ENCODE measurements at places on chromosomes 2 and 18.

- H3K27ac ChIP-seq, result no peak overlapping the region
- H3K4me3 ChIP-seq, result no peak overlapping the region
- peaks cover 15% of the 10 kb centered on the region for H3K36me3 ChIP-seq
- peaks cover 25% of the 10 kb centered on the region for H3K4me1 ChIP-seq
These were observed 4.3 kb upstream of the ADI1 start for GRCh38 chr2:3523551-3524041.

- H3K4me3 ChIP-seq, result no peak overlapping the region
- DNase-seq, result no peak
- H3K4me1 ChIP-seq, result peaks cover 35% of the 10 kb centered on the region
- H3K27me3 ChIP-seq, result no peaks in the 10 kb centered on the region
- H3K36me3 ChIP-seq, result peaks cover 4% of the 10 kb centered on the region
These were observed 317.4 kb downstream of the NBAS start for GRCh38 chr2:15243762-15244161.

DNA sequence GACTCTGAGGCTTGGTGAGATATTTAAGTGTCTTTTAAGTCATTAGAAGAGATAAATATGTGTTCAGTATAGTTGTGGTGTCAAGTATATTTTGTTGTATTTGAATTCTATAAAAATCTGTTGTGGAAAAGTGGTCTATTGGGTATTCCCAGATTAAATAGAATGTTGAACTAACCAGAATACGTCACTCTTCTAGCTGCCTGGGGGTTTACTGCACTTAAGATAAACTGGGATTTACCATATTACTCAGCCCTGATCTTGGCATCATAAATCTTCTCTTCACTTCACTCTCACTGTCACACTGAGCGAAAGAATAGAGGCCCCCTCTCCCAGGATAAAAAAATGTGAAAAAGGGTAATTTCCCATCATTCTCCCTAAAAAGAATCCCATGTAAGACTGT is 129.8 kb downstream of the BCL2 start:
- no peak overlapping the region for H3K27ac ChIP-seq
- peaks cover 5% of the 10 kb centered on the region for H3K36me3 ChIP-seq
- H3K4me1 ChIP-seq, result peaks cover 55% of the 10 kb centered on the region
- no peak overlapping the region for H3K4me3 ChIP-seq

DNA sequence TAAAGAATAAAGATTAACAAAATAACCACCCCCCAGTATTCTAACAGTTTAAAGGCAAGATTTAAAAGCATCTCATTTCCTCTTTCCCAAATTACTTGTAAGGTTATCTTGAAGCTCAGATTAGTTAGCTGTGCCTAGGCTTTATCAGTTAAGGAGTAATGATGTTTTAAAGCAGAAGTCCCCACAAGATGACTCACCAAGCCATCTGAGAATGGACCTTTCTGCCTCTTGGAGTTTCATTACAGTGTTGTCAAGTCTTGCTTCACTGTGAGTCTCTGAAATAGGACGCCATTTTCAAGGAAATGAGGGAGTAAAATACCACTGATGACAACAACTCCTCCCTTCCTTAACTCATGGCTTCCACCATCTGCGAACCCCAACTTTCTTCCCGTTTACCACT is 35.9 kb downstream of the ZNF385B start:
- DNase-seq, result no peak
- H3K4me1 ChIP-seq, result no peaks in the 10 kb centered on the region
- no peak overlapping the region for H3K27ac ChIP-seq

GRCh38 chr2:128625421-128625820 is 306.8 kb upstream of the HS6ST1 start:
- H3K27me3 ChIP-seq, result peaks cover 8% of the 10 kb centered on the region
- H3K4me3 ChIP-seq, result no peak overlapping the region
- H3K4me1 ChIP-seq, result no peaks in the 10 kb centered on the region
- H3K36me3 ChIP-seq, result no peaks in the 10 kb centered on the region
- DNase-seq, result no peak
- H3K27ac ChIP-seq, result no peak overlapping the region

DNA sequence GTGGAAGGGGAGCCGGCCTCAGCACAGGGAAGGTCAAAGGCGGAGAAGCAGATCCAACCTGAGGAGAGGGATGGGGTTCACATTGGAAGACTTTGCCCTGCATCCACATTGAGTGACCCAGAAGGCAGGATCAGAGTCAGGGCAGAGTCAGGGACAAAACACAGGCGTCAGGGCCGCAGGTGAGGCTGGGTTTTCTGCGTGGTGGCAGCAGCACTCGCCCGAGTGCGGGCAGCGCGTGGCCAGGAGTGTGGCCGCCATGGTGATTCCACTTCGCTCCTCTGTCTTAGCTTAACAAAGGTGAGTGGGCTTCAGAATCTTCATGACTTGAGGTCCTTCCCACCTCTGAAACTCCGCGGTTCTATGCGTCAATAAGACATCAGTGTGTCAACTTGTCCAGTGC is 476.9 kb upstream of the SMIM21 start:
- H3K27me3 ChIP-seq, result no peaks in the 10 kb centered on the region
- no peak for DNase-seq
- H3K4me3 ChIP-seq, result no peak overlapping the region
- H3K27ac ChIP-seq, result no peak overlapping the region
- no peaks in the 10 kb centered on the region for H3K4me1 ChIP-seq
- no peaks in the 10 kb centered on the region for H3K36me3 ChIP-seq

- DNase-seq, result no peak
- no peak overlapping the region for H3K27ac ChIP-seq
- H3K4me3 ChIP-seq, result no peak overlapping the region
- H3K36me3 ChIP-seq, result peaks cover 26% of the 10 kb centered on the region
- no peaks in the 10 kb centered on the region for H3K4me1 ChIP-seq
- no peaks in the 10 kb centered on the region for H3K27me3 ChIP-seq
These were observed 101.0 kb downstream of the SLC25A12 start for GRCh38 chr2:171792886-171793580.

DNA sequence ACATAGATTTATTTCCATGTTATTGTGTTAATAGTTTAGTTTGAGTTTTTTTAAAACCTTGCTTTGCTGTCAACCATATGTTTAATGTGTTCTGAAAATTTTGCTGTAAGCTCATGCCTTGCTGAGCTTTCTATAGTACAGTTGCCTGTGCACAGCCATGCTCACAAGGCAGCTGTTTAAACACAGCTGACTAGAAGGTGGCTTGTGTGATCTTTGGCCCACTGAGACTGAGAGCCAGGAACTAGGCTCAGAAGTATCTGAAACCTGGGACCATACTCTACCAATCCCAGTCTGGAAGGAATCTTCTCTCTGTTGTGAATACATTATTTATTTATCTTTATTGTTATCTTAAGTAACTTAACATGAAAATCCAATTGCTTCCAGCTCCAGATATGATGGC is 350.5 kb downstream of the KIAA1328 start:
- no peaks in the 10 kb centered on the region for H3K4me1 ChIP-seq
- H3K27ac ChIP-seq, result no peak overlapping the region

DNA sequence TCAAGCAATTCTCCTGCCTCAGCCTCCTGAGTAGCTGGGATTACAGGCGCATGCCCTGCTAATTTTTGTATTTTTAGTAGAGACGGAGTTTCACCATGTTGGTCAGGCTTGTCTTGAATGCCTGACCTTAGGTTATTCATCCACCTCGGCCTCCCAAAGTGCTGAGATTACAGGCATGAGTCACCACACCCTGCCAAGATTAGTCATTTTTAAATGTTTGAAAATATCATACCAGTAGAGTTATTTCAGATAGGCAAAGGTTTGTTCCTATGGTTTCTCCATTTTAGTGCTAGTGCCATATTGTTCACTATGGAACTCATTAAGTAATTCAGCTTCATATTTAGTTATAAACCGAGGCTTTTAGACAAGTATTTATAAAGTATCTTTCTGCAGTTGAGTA is 52.3 kb downstream of the HIBCH start:
- peaks cover 6% of the 10 kb centered on the region for H3K36me3 ChIP-seq
- H3K27ac ChIP-seq, result no peak overlapping the region
- peaks cover 10% of the 10 kb centered on the region for H3K4me1 ChIP-seq
- no peaks in the 10 kb centered on the region for H3K27me3 ChIP-seq

DNA sequence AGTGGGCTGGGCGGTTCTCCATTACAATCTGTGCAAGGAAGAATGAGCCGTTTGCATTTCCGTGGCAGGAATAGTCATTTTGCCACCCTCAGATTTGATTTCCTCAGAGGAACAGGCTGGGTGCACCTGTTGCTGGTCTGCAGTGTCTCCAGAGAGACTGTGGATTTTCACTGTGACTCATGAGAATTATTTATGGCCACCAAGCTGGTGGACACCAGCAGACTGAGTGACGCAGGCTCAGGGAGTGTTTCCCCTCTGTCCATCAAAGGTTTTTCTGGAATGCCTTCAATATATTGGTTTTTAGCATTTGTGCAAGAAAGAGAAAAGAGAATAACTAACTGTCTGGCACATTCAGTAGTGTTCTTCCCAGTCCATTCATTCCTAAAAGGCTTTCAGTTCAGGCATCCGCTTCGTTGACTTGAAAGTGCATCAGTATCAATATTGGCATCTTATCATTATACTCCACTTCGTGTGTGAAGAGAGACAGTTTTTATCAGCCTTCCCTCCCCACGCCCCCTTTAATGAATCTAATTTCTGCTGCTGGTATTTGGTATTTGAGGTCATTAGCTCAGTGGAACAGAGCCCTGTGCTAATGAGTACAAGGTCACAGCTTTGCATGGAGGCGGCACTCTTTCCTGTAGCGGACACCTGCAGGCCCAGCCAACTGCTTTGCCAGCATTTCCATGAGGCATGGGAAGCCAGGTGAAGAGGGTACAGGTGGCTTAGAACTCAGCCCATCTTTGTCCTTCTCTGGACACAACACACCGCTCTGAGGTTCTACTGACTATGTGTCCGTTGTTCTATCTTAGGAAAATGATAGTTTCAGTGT is 39.9 kb downstream of the PRKCE start:
- no peaks in the 10 kb centered on the region for H3K27me3 ChIP-seq
- H3K27ac ChIP-seq, result no peak overlapping the region
- H3K4me3 ChIP-seq, result no peak overlapping the region
- peaks cover 23% of the 10 kb centered on the region for H3K4me1 ChIP-seq
- H3K36me3 ChIP-seq, result no peaks in the 10 kb centered on the region

DNA sequence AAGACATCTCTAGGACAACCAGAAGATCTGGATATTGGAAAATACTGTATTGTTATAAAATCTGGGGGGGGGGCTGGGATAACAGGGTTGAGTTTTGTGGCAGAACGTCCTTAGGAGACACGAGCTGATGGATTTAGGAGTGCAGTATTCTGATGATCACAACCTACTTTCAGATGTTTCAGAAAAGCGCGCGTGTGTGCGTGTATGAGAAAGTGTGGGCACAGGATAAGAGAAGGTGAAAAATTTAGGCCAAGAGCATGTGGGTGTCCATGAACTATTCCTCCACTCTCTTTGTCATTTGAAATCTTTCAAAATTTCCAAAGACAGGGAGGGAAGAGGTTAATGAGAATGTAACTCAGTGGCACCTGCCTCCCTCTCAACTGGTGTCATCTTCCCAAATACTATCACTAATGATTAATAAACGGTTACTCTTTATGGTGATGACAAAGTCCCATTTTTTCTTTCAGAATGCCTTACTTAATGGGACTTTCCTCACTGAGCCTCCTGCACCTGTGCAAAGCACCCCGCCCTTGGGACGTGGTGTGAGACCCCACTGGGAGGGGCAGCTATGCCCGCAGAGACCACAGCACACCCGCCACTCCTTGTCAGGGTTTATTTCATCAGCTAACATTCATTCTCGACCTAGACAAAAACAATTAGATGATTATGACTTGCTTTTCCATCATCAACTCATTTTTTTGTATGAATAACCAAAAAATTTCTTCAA is 53.6 kb downstream of the HS6ST1 start:
- H3K27ac ChIP-seq, result no peak overlapping the region
- peaks cover 6% of the 10 kb centered on the region for H3K4me1 ChIP-seq
- no peaks in the 10 kb centered on the region for H3K27me3 ChIP-seq
- peaks cover 4% of the 10 kb centered on the region for H3K36me3 ChIP-seq

DNA sequence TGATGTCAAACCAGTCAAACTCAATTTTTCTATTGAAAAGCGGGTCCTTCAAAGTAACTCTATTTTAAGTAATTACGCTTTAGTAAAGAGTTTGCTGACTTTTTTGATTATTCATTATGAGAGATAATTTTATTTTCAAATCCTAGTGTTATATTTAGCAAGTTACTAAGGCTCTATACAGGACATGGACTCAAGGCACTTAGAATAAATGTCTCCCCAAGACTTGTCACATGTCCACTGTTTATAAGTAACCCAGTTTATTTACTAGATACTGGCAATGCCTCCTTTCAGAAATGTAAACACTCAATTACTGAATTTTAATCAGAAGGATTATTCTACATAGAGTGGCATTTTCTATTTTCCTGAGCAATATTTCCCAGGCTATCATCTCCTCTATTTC is 638.1 kb downstream of the ERBB4 start:
- no peaks in the 10 kb centered on the region for H3K4me1 ChIP-seq
- DNase-seq, result no peak
- no peaks in the 10 kb centered on the region for H3K36me3 ChIP-seq
- no peak overlapping the region for H3K27ac ChIP-seq

DNA sequence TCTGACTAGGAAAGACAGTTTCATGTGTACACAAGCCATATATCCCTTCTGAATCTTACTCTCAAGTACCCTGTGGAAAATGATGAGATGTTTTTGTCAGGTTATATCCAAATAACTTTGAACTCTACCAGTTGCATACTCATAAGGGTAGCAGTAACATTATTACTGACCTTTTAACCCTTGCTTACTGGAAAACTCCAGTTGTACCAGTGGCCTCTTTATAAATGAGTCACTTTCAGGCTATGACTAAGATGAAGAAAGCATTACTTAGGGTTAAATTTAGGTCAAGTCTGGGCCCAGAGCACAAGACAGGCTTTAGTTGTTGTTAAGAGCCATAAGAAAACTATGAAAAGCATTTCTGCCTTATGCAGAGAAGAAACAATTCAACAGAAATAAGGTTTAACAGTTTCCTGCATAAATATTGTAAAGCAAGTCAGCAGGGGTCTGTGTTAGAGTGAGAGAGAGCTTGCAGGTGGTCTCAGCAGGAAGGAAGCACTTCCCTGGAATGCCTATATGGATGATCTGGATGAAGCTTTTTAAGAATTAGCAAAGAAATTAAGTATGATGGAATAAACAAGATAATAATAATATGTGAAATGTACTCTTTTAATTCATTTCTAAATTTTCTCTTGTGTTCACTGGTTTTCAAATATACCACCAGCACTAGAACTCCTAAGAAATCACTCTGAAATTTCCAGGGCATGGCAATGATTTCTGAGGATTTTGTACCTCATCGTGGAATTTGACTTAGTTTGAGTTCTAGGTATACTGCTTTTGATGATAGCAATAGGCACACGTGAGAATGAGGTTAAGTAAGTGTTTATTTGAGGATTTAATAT is 126.6 kb downstream of the UBE2E3 start:
- peak overlapping the region; percentile 47 for H3K27ac ChIP-seq
- H3K4me3 ChIP-seq, result peak overlapping the region; percentile 11
- H3K27me3 ChIP-seq, result no peaks in the 10 kb centered on the region
- H3K4me1 ChIP-seq, result peaks cover 34% of the 10 kb centered on the region
- H3K36me3 ChIP-seq, result peaks cover 2% of the 10 kb centered on the region

- DNase-seq, result no peak
- no peaks in the 10 kb centered on the region for H3K36me3 ChIP-seq
- H3K4me3 ChIP-seq, result no peak overlapping the region
- no peaks in the 10 kb centered on the region for H3K27me3 ChIP-seq
These were observed 147.7 kb downstream of the CTNNA2 start for GRCh38 chr2:79660557-79660956.

- no peaks in the 10 kb centered on the region for H3K4me1 ChIP-seq
- no peak overlapping the region for H3K4me3 ChIP-seq
- peaks cover 95% of the 10 kb centered on the region for H3K27me3 ChIP-seq
- H3K27ac ChIP-seq, result no peak overlapping the region
- H3K36me3 ChIP-seq, result peaks cover 2% of the 10 kb centered on the region
These were observed 82.2 kb downstream of the ASAP2 start for GRCh38 chr2:9288681-9289338.
